ENCODE measurements at places on chromosomes 6 and 20.
A peak's percentile ranks its signal among the peaks of the same experiment; 100 is the strongest.

GRCh38 chr6:166529586-166529985 lies 56.9 kb downstream of the RAMACL start:
- no peak for DNase-seq

GRCh38 chr6:157962601-157963302 lies 18.9 kb upstream of the SYNJ2 start:
- DNase-seq = no peak

- no peak for DNase-seq
Observed at GRCh38 chr6:130931683-130932082, 104.5 kb downstream of the SMLR1 start.

DNA sequence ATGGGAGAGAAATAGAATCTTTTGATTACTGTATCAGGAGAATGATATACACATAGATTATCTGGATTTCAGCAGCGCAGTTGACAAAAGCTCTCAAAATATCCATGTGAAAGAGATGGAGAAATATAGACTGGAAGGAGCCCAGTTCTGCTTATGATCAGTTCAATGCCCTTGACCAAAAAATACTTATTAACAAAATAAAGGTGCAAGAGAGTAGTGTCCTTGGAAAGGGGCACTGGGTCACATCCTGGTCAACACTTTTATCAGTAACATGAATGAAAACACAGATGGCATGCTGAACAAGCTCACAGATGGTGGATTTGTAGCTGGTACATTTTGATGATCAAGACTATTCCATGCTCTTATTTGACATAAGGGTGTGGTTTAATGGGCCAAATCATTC lies 63.9 kb upstream of the PLEKHG1 start:
- no peak for DNase-seq

DNA sequence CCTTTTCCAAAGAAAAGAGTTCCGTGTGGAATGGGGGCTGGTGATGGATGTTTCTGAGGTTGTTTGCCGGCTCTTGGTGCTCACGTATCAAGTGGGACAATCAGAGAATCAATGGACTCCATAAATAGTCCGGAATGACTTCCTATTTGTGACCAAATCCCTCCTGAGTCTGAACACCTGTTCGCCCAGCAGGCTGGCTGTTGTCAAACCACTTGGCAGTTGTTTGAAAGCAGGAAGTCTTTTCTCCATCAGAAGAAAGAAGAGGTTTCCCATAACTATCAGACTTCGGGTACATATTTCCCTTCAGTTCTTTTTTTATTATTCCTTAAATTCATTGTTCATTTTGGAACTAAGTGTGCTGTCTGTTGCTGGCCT lies 154.7 kb upstream of the RIN2 start:
- no peak for DNase-seq

DNA sequence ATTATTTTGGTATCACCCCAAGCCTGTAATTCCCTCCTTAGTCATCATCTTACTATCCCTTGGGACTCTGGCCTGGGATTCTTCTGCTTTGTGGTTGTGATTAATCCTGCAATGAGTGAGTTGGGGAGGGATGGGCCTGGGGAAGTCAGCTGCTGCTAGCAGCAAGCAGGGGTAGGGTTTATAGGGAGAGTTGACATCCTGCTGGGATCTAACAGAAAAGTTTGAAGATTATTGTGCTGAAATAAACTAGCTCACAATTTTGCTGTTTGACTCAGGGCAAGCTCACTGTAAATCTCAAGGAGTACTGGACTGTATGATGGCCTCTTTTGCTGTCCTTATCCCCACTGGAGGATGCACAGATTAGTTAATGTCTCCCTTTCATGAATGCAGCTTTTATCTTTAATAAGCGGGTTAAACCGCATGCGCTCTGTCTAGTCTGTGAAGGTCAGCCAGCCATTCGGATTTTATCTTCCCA lies 83.4 kb downstream of the JARID2 start:
- DNase-seq = no peak

GRCh38 chr6:119240257-119241110 lies 109.1 kb downstream of the MAN1A1 start:
- no peak for DNase-seq

- no peak for DNase-seq
Observed at GRCh38 chr6:71420693-71421328, 132.2 kb downstream of the OGFRL1 start.

DNA sequence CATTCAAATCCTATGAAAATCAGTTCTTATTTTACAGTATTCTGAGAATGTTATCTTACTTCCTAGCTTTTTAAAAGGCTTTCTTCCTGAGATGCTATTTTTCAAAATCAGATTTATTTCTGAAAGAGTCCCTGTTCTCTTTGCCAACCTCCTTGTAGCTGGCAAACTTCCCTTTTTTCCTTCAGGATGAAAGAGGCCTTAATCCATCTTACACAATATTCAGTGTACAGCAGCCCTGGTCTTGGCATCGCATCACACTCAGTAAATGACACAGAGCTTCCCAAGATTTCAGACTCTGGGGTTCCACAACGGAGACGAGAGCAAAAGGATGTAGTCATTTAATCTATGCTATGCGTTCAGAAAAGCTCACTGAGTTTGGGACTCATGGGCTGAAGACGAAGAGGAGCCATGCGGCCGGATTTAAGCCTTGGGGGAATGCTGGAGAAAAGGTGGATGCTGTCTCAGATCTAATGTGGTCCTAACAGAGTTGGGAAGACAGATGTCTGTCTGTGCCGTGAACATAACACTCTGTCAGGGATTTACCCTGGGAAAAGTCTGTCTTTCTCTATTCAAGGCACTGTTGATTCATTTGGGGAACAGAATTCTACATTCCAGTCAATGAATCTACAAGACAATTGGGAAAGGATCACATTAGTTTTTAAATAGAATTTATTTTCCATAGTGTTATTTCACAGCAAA lies 616.4 kb upstream of the AGPAT4 start:
- DNase-seq = no peak

GRCh38 chr6:157620944-157621343 lies 202.1 kb upstream of the SNX9 start:
- DNase-seq = no peak

- no peak for DNase-seq
Observed at GRCh38 chr20:37354210-37355195, 8.6 kb downstream of the SRC start.

DNA sequence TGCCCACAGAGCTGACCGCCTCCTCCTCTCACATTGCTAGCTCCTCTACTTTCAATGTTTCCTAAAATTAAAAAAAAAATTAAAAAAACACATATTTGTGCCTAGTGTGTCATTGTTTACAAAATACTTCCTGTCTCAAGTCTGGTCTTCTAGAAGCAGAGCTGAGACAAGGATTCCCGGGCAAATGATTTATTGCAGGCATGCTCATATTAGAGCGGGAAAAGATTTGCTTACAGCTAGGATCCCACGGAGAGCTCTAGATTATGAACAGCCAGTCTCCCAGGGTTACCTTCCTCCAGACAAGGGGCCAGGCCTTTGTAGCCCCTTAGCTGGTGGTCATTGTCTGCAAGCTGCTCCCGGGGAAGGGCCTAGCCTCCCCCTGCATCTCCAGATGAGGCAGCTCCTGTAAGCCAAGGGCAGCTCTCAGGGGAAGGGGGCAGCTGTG lies 9.4 kb downstream of the PACSIN1 start:
- DNase-seq = no peak

DNA sequence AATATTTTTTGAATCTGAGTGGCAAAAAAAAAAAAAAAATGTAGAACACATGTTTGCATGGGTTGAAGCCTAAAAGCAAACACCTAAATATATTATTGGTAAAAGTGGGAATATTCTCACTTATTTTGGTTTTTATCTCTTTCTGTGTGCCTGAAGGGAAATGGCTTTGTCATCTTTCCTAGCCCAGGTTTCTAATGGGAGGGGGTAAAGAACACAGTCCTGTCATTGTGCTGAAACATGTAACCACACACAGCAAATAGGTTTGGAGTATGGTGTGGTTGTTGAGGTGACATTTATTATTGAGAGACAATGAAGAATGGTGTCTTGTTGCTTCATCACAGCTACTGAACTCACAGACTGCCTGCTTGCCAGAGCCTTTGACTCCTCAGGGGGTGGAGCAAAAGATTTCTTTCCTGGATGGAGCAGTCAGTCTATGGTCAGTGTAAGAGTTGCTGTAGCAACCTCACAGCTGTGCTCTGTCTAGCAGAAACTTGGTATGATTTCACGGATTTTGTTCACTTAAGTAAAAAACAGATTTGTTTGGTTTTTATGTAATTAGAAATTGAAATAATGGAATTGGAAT lies 70.2 kb downstream of the CEP57L1 start:
- peak; percentile 21 for DNase-seq

- DNase-seq = no peak
Observed at GRCh38 chr6:67683960-67684359, 951.1 kb upstream of the ADGRB3 start.

GRCh38 chr6:56570413-56571359 lies 72.0 kb downstream of the DST start:
- DNase-seq = no peak

DNA sequence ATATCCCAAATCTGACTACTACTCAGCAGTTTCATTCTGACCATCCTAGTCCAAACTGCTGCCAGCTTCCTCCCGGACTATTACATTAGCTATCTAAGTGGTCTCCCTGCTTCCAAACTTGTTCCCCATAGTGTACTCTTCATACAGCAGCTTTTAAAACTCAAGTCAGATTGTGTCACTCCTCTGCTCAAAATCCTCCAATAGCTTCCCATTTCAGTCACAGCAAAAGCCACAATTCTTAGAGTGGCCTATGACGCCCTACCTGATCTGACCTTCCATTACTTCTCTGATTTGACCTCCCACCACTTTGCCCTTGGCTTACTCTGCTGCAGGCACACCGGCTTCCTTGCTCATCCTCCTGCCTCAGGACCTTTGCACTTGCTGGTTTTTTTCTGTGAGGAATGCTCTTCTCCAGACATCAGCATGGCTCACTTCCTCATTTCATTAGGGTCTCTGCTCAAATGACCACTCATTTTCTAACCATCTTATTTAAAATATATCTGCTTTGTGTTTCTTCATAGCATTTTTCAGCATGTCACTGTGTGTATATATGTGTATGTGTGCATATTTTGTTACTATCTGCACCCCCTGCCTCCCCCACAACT lies 111.1 kb upstream of the DTNBP1 start:
- DNase-seq = no peak

- DNase-seq = no peak
Observed at GRCh38 chr6:88268508-88268907, 102.4 kb upstream of the CNR1 start.

- no peak for DNase-seq
Observed at GRCh38 chr6:110116258-110116657, 63.2 kb downstream of the WASF1 start.

- DNase-seq = no peak
Observed at GRCh38 chr6:30972816-30973215, 10.7 kb upstream of the MUC21 start.

- no peak for DNase-seq
Observed at GRCh38 chr6:135880066-135880972, 28.8 kb downstream of the PDE7B start.

- no peak for DNase-seq
Observed at GRCh38 chr6:35025232-35026188, 115.6 kb downstream of the TCP11 start.

DNA sequence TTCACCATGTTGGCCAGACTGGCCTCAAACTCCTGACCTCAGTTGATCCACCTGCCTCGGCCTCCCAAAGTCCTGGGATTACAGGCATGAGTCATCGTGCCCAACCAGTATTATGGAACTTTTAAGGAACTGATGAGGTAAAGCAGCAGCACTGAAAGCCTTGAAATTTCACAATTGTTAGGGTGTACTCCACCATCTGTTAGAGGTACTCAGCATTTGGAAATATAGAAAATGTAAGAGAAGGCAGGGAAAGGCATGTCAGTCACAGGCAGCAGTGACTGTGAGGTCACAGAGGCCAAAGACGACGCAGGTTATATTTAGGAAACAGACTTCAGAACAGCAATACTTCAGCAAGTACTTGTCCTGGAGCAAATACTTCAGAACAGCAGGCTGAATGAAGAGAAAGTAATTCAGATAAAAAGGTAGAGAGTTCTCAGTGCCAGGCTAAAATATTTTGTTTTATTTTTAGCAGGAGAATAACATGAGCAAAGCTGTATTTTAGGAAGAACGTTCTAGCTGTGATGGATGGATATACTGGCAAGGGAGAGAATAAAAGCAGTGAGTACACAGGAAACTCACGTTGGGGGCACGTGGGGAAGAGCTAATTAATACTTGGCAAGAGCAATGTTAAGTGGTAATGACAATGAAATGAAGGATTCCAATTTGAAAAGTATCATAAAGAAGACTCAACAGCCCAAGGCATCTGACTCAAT lies 67.2 kb downstream of the DTNBP1 start:
- no peak for DNase-seq

GRCh38 chr20:48541581-48542071 lies 286.2 kb downstream of the PREX1 start:
- no peak for DNase-seq

- no peak for DNase-seq
Observed at GRCh38 chr6:1027795-1028569, 283.9 kb upstream of the FOXQ1 start.

DNA sequence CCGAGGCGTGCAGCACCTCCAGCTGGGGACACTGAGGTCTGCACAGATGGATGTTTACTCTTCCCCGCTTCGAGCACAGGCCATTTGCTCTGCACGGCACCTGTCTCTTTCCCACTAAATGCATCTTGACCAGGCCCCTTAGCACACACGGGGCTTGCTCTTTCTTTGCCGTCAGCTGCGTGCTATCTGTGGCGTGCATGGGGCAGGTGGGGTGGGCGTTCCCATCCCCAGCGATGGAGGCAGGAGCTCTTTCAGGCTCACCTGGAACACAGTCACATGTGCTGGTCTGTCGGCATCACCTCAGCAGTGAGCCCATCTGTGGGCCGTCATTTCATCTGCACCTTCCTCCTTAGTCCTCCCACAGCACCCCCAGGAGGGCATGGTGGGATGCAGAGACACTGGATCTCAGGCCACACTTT lies 35.1 kb downstream of the RBM38 start:
- peak; percentile 59 for DNase-seq

DNA sequence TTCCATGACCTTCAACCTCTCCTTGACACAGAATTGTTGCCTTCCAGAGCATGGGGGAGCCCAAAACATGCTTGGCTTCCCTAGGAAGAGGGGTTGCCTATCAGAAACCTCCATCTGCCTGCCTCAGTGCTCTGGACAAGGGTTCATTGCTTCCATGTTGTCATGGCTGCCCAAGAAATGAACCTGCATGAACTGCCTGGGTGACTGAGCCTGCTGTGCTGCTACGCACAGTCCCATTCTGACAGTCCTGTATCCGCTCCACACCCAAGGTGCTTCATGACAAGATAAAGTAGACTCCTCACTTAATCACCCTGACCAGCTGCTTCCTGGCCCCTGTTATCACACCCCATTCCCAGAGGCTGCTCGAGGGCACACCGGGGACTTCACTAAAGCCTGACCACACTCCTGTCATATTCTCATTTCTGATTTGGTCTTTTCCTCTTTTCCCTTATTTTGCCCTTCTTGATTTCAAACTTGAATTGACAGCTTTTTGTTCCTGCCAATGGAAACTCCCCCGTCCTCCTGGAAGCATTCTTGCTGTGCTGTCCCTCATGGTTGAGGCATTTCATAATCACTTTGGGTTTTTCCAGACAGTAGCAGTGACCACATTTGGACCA lies 31.9 kb downstream of the GMPR start:
- DNase-seq = no peak

- no peak for DNase-seq
Observed at GRCh38 chr6:134105940-134106339, 53.5 kb upstream of the SLC2A12 start.
